ENCODE measurements at places on chromosomes 4 and X.

GRCh38 chr4:150385606-150386005 is 196.3 kb upstream of the MAB21L2 start:
- DNase-seq, result no peak

DNA sequence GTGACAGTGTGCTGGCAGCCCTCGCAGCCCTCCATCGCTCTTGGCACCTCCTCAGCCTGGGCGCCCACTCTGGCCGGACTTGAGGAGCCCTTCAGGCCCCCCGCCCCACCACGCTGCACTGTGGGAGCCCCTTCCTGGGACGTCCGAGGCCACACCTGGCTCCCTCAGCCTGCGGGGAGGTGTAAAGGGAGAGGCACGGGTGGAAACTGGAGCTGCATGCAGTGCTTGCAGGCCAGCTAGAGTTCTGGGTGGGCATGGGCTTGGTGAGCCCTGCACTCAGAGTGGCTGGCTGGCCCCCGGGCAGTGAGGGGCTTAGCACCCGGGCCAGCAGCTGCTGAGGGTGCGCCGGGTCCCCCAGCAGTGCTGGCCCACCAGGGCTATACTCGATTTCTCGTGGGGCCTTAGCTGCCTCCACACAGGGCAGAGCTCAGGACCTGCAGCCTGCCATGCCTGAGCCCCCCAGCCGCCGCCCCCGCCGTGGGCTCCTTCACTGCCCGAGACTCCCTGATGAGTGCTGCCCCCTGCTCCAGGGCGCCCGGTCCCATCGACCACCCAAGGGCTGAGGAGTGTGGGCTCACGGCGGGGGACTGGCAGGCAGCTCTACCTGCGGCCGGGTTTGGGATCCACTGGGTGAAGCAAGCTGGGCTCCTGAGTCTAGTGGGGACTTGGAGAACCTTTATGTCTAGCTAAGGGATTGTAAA is 1672.7 kb upstream of the PCDH7 start:
- no peak for DNase-seq

DNA sequence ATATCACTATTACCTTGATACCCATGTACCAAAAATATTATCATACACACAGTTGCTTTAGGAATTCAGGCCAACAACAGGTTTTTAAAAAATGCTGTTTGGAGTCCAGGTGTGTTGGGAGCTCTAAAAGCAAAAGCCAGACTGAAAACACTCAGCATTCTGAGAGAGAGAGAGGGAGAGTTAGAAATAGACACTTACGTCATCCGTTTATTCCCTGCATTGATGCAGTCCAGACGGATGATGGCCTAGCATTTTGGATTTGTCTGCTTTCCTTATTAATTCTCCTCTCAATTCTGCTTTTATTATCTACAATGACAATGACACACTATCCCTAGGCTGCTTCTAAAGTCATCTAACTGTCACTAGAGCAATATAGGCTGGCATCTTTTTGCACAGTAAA is 358.3 kb upstream of the BOD1L1 start:
- DNase-seq, result no peak

GRCh38 chr4:189367832-189368231 is 572.8 kb upstream of the FRG1 start:
- no peak for DNase-seq

DNA sequence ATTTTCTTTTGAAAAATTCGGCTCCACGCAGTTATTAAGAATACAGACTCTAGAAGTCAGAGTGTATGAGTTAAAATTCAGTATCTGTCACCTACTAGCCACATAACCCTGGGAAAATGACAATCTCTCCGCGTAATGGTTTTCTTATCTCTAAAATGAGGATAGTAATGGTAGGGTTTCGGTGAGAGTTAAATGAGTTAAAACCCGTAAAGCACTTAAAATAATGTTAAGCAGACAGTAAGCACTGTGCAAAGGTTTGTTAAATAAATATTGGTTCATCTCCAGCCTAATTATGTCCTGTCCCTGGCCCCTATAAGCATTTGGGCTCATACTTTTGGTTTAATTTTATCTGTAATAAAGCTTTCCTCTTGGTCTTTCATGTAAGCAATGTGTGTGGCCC is 350.8 kb upstream of the GRIA3 start:
- no peak for DNase-seq

DNA sequence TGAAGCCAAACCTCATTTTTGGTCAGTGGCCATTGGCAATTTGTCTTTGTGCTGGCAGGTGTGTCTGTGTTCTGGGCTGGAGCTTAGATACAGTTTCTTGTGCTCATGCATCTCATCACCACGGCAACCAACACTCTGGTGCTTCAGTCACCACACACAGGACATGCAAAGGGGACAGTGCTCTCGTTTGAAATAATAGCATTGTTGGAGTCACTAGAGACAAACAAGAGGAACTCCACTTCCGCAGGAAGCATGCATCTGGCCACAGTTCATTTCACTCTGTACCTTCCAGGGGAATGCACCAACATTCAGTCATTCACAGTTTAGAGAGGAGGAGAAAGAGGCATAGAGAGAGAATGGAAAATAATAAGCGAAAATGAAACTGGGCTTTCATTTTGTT is 267.4 kb downstream of the ANK2 start:
- no peak for DNase-seq

DNA sequence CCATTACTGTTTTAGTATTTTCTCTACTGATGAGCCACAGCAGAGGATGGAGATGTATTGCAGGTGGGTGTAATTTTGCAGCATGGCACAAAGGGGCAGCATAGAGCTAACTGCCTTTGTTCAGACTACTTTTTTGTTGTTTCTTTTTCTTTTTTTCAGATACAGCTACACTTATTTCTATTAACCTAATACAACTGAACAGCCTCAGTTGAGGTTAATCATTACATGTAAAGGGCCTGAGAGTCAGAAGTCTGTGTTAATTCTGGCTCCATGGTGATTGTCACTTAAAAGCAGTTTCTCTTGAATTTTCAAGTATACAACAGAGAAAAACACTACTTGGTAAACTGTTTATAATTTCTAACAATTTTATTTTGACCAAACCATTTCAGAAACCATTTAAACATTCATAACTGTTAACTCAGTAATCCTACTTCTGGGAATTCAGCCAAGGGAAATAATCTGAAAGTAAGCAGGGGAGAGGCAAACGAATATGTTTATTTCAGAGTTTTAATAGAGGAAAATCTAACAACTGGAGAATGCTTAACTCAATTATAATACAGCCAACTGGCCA is 13.9 kb upstream of the PPEF2 start:
- DNase-seq, result peak; percentile 1

GRCh38 chr4:151031831-151032605 is 16.9 kb upstream of the LRBA start:
- DNase-seq, result peak; percentile 81

DNA sequence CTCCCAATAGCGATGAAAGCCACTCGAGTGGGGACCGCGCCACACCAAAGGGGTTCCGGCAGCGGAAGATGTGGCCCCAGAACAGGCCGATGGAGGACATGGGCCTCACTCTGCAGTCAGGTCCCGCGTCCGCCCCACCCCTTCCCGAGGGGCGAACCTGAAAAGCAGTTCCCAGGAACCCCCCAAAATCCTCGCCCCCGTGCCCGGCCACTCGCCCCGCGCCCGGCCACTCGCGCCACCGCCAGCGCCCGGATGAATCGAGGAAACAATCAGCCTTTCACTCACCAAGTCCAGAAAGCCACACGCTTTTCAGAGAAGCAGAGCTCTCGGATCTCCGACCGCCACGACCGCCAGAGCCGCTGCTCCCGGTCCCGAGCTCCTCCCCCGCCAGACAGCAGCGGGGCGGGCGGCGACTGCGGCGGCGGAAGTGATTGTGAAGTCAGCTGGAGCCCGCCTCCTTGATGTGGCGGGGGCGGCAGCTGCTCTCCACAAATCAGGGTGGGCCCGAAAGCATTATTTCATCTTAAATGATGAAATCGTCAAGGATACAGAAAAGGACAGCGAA is at the start of gene PJA1:
TSS of gene PJA1 (minus strand) at position 367 of the 565 bp plus-strand sequence. CDS start 2,380 bp downstream, outside the sequence.
- peak; percentile 36 for DNase-seq

DNA sequence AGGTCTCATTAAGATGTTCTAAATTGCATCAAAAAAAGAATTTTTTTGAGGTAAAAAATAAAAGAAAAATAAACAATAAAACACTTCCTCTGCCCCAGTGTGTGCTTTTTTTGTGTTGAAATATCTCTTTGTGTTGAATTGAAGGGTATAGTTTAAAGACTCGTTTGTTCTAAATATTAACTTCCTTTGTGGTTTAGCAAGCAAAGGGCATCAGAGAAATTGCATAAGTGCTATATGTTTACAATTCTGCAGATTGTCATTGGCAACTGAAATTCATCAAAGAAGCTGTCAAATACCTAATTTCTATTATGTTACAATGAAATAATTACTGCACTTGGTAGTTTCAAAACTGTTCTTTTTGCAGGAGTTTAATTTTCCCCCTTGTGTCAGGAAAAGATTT is 260.5 kb downstream of the DKK2 start:
- DNase-seq, result no peak

DNA sequence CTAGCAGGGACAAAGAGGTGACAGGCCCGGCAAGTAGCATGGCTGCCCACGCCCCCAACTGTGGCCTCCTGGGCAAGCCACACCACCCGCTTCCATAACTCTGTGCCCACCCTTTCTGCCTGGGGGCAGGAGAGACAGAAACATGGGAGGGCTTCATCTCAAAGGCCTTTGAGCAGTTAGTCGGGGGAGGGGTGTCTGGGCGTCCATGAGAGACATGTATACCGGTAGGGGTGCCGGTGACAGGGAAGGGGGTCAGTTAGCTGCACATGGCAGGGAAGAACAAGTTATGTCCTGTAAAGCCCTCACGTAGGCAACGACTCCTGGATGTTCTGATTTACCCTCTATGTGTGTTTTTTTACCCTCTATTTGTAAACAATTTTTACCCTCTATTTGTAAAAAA is 9.3 kb downstream of the PDZD4 start:
- DNase-seq, result no peak

DNA sequence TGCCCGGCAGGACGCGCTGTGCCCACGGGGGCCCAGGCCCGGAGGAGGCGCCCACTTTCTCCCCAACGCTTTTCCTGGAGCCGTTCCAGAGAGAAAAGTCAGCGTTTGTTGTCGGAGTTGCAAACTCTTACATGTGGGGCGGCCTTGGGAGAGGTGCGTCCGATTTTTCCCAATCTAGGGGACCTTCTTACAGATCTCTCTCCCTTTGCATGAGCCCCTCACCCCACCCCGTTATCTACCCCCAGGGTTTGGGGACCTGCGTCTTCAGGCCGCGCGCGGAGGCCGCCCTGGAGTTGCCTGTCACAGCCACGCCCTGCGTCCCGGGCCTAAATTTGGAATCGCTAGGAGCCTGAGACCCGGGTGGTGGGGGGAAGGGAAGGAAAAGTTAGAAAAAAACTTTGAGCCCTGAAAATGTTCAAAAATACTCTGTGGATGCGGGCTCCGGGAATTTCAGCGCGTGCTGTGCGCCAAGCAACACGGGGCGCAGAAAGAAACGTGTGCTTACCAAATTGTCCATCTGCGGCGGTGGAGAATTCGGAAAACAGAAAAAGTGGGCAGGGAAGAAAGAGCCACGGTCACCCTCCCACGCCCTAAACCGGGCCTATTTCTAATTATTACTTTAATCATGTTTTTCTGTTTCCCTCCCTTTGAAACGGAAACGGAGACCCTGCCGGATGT is 587 bp downstream of the CD99 start:
- no peak for DNase-seq

- DNase-seq, result no peak
Measured at GRCh38 chr4:149145803-149146202, 669.8 kb downstream of the IQCM start.

GRCh38 chr4:47270201-47270888 is 193.2 kb downstream of the COMMD8 start:
- no peak for DNase-seq

GRCh38 chrX:56798866-56799758 is 70.1 kb downstream of the NBDY start:
- DNase-seq, result peak; percentile 9

DNA sequence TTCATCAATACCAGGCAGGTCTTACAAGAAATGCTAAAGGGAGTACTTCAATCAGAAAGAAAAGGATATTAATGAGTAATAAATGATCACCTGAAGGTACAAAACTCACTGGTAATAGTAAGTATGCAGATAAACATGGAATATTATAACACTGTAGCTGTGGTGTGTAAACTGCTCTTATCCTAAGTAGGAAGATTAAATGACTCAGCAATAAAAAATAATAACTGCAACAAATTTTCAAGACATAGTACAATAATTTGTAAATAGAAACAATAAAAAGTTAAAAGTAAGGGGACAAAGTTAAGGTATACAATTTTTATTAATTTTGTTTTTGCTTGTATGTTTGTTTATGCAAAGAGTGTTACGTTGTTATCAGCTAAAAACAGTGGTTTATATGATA is 43.7 kb upstream of the DACH2 start:
- no peak for DNase-seq

DNA sequence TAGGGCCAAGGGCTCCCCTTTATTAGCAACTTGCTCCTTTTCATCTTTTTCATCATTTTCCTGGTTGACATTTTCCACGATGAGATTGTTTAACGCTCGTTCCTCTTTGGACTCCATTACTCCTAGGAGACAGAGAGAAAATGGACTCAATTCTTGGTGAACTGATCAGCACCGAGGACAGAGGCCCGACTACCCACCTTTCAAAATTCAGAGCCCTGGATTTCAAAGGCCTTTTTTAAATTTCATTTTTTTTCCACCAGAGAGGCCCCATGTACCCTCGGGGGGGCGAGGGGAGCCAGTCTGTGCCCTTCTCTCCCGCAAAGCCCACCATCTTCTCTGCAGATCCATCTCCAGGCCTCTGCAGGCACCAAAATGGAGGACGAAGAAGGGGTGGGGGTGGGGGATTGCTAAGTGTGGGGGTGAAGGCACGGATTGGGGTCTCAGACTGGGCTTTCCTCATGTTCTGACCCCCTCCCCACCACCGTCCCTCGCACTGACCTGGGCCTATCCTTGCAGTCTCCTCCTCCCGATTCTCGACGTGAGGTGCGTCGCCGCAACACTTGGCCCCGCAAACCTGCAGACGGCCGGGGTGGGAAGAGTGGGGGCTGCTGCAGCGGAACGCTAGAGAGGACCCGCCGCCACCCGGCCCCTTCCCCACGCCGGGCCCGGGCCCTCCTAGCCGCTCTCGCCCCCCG is 783 bp downstream of the BEX2 start:
- DNase-seq, result no peak

GRCh38 chr4:24876431-24876830 is 36.4 kb downstream of the CCDC149 start:
- no peak for DNase-seq

- no peak for DNase-seq
Measured at GRCh38 chr4:803884-804283, 22.0 kb downstream of the CPLX1 start.

GRCh38 chr4:2406920-2407319 is 11.5 kb downstream of the ZFYVE28 start:
- no peak for DNase-seq
